Activated T-cell treated with anti-CD3 and anti-CD28 coated beads, Interleukin-2, amount 50 U/mL, for 1 hour (primary cell): ENCODE measurements at places on chromosomes 3 and 15.

DNA sequence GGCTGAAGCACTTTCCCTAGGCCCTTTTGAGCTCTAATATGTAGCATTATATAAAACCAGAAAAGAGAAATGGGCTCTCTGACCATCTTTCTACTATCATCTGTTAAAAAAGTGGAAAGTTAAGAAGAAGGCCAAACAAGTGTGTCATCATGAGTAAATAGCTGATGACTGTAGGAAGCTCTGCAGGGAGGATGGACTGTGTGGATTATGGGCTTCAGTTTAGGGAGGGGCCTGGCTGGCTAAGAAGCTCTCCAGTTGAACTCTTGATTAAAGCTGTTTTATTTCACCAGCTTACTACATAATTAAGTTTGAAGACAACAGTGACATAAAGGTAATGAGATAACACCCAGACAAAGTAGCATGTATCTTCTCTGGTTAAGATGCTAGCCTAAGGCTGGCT, 30.6 kb downstream of the INTS14 start:
- DNase-seq: no peak

DNA sequence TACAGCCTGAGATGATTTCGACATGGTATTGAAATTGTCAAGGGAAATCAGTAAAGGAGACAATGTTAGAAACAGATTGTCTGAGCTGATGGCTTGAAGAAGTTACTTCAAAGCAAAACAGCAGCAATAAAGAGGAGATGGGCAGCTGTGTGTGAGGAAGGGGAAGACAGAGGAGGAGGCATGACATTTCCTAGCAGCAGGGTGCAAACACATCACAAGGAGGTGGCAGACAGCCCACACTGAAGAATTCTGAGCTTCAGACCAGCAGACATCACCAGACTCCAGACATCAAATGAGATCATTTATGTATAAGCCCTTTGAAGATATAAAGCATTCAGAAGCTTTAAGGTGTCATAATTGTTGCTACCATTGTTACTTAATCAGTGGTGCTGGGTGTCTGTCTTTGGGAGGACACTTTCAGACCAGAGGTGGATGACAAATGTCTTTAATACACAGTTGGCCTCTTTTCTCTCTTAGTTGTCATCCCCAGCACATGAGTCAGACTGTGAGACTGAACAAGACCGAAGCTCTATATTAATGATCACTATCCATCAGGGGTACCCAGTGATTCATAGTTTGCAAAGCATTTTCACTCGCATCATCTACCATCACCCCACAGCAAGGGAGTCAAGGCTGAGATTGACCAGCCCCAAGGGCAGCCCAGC, 203.9 kb downstream of the MINAR1 start:
- DNase-seq: no peak

- no peak for DNase-seq
These were observed 13.5 kb upstream of the LINGO1 start for GRCh38 chr15:77646104-77646694.

- no peak for DNase-seq
These were observed 3.5 kb upstream of the TGM5 start for GRCh38 chr15:43270113-43270665.

GRCh38 chr3:72820415-72820814, 27.8 kb downstream of the SHQ1 start:
- DNase-seq: no peak

- DNase-seq: no peak
These were observed 85.7 kb upstream of the UBE2E1 start for GRCh38 chr3:23720059-23720458.

DNA sequence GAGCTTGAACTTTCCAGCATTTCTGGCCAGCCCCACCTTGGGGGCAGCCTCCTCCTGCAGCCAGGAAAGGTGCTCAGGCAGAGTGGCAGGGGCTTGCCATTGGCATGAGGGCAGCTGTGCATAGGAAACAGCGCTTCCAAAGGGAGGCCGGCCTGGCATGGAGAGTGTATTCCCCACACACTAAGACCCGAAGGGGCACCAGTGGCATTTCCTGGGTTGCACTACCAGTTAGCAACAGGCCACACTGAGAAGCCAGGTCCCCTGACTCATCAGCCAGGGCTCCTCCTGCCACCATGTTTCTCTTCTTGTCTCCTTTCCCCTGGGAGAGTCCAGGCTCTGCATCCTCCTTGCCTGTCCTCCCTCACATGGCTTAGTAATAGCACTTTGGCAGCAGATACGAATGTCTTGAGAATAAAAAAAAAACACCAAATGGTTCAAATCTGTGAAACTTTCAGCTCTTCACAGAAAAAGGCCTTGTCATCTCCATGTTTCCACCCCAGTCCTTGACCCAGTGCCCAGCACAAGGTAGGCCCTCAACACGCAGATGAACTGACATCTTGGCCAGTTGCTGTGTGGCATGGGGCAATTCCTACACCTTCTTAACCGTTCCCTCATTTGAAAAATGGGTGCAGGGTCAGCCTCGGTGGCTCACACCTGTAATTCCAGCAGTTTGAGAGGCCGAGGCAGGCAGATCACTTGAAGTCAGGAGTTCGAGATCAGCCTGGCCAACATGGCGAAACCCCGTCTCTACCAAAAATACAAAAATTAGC, 180.4 kb downstream of the SMAD6 start:
- DNase-seq: no peak

- DNase-seq: no peak
These were observed 197.7 kb upstream of the CTNNB1 start for GRCh38 chr3:41001556-41001955.

- peak; percentile 63 for DNase-seq
These were observed 4.4 kb downstream of the DALRD3 start for GRCh38 chr3:49013738-49014660.

- DNase-seq: no peak
These were observed 1.1 kb downstream of the CLCN2 start for GRCh38 chr3:184360070-184360928.

GRCh38 chr15:21267226-21267625, 173.1 kb downstream of the POTEB3 start:
- DNase-seq: no peak
